RPMI7951 (cell line): ENCODE measurements at places on chromosomes 7 and 10. TPM values are rescaled to one million over a fixed set of nuclear protein-coding genes. Genes with fewer than 3 reads are reported as not detected.

LGI1 gene
- 0.12 TPM in 1 of 2 replicates, not detected in the other for total RNA-seq

FOXP2 gene
- total RNA-seq = 0.10 TPM in 1 of 2 replicates, not detected in the other

GRCh38 chr7:142629588-142630260 is 119.5 kb upstream of the PRSS1 start:
- DNase-seq = peak; percentile 61

TAS2R41 gene
- total RNA-seq = not detected in 2 replicates

DNA sequence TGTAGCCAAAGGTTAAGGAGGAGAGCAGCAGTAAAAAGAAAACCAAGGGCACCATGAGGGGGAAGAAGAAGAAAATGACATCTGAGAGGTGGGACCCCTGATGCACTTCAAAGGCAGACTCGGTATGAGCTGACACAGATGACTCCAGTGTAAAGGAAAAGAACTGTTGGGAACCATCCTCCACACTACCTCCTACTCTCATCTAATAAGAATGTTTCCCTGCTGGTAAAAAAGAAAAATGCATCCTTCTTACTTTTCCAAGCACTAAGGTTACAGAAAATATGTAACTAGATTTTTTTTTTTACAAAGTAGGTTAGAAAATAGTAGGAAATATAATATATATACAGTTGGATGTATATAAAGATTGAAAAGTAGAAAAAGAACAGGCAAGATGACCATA is 16.9 kb downstream of the TAS2R41 start:
- DNase-seq = no peak

MYOZ1 gene
- total RNA-seq = not detected in 2 replicates

DNA sequence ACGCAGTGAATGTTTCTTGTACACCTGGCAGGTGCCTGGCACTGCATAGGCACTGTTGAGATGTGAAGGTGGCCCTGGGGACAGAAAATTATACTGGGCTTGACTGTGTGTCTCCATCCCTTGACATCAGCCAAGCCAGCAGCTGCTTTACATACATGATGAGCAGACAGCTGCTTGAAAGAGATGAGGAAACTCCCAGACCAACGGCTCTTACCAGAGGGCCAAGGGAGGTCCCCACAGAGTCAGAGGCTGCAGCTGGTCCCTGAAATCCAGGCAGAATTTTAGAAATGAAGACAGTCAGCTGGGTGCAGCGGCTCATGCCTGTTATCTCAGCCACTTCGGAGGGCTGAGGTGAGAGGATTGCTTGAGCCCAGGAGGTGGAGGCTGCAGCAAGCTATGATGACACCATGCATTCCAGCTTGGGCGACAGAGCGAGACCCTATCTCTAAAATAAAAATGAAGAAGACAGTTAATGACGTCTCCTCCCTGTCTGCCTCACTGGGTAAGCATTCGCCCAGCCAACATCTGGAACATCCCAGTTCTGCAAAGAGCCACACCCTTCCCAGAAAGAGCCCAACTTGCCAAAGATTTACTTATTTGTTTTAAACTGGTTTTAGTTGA is 17.6 kb downstream of the LIMK1 start:
- DNase-seq = peak; percentile 7

LRRC27 gene
- 3.0 and 4.3 TPM in 2 replicates for total RNA-seq

DNA sequence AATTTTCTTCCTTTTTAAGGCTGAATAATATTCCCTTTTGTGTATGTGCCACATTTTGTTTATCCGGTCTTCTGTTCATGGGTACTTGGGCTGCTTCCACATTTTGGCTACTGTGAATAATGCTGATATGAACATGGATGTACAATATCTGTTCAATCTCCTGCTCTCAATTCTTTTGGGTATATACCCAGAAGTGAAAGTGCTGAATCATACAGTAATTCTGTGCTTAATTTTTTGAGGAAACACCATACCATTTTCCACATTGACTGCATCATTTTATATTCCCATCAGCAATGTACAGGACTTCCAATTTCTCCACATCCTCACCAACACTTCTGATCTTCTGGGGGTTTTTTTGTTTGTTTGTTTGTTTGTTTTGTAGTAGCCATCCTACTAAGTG is 135.0 kb upstream of the INHBA start:
- DNase-seq = no peak

CLRN3 gene
- not detected in 2 replicates for total RNA-seq

ACSM6 gene
- not detected in 2 replicates for total RNA-seq

DNA sequence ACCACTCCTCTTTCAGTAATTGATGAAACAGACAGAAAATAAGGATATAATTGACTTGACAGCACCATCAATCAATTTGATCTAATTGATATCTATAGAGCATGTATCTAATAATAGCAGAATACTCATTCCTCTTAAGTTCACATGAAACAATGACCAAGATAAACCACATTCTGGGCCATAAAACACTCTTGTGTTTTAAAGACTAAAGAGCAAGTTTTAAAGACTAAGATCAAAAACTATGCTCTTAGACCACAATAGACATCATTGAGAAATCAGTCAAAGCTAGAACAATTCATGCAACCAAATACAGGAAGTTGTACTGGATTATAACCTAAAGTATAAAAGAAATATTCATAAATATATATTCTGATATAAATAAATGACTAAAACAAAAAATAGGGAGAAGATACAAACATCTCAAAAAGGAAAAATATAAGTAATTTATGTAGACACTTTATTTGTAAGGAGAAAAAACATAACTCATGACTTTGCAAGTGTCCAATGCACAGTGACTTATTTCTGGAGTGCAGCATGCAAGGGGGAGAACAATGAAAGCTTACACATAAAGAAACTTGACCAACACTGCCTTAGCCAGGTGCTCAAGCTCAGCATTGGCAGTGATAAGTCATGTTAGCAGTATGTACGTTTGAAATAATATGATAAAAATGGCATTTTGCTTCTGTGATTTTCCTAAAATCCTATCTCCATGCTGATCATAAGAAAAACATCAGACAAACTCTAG is 312.7 kb upstream of the IGFBP3 start:
- no peak for DNase-seq

DNA sequence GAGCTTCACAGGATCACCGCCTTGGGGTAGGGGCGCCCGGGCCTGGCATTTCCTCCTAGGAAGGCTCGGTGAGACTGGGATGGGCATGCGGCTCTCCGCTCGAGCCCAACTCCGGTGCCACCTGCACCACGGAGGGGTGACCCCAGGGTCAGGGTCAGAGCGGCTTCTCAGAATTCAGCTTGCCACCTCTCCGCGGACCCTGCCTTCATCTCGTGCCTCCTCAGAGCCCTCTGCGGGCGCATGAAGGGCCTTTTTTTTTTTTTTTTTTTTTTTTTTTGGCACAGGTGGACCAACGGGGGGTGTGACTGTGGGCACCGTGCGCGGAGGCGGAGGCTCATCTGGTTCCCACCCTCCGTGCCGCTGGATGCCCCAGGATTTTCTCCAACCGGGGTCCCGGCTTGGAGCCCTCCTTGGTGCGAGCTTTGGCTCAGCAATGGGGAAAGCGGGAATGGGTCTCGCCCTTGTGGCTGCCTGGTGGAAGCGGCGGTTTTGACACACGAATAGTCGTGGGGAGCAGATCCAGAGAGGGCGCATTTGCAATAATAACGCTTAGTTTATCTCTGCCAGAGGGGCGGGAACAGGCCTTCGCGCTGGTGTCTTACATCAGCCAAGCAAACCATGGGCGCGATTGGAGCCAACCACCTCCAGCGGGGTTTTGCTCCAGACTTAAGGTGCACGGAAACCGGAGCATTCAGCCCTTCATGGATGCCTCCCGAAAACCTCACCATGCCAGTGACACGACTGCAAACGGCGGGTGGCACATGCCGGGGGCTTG is 5.0 kb upstream of the TNRC18 start:
- DNase-seq = no peak

DNA sequence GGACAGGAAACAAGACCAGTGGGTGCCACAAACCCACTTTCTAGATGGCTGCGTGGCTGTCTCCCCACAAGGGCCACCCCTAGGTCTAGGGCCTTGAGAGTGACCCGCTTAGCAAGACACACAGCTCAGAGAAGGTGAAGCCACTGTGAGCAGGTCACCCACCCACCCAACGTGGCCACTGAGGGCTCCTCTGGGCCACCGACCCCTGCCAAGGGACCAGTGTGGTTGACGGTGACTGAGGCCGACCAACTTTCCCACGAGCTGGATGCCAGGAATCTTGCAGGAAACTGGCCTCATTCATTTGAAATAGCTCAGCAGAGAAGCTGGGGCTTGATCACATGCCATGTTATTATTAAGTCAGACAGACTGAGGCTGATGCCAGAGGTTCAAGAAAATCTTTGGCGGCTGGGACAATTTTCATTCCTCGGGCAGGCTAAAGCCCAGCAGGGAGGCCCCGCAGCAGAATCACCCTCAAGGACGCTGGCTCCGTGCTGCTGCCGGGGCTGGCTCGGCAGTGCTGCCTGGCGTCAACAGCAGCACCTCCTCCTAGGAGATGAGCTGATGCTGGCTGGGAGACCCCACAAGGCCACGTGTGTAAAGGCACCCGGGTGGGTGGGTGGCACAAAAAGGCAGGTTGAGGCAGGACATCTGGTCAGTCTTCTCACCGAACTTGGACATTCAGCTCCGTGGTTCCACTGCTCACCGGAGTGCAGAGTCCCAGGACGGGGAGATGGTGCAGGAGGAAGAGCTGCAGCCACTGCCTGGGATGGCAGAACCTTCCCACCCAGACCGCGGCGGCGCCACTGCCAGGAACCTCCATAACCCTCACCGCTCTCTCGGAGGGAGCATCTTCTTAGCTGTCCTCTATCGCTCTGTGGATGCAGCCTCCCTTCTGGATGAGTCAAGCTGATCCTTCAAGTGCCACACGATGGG is 57.8 kb downstream of the ZRANB1 start:
- no peak for DNase-seq

GRCh38 chr10:73645251-73645650 is 4.0 kb upstream of the MYOZ1 start:
- no peak for DNase-seq

DNA sequence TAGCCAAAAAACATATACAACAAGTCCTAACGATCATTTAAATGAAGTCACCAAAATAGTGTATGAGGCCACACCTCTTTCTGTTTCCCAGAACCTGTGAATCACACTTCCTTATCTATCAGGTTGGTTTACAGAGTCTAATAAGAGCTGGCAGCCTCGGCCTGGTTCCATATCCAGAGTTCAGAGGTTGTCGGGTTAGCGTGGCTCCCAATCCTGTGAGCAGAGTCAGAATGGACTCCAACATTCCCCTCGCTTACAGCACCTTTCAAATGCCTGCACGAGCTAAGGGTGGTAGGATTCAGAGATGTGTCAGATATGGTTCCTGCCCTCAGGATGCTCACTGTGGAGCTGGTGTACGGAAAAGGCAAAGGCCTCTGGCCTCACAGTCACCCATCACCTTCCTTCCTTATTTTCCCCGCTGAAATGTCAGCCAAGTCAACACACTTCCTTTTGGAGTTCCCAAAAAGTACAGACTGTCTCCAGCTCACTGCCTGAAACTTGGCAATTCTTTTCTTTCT is 6.0 kb downstream of the IL15RA start:
- DNase-seq = no peak

DNA sequence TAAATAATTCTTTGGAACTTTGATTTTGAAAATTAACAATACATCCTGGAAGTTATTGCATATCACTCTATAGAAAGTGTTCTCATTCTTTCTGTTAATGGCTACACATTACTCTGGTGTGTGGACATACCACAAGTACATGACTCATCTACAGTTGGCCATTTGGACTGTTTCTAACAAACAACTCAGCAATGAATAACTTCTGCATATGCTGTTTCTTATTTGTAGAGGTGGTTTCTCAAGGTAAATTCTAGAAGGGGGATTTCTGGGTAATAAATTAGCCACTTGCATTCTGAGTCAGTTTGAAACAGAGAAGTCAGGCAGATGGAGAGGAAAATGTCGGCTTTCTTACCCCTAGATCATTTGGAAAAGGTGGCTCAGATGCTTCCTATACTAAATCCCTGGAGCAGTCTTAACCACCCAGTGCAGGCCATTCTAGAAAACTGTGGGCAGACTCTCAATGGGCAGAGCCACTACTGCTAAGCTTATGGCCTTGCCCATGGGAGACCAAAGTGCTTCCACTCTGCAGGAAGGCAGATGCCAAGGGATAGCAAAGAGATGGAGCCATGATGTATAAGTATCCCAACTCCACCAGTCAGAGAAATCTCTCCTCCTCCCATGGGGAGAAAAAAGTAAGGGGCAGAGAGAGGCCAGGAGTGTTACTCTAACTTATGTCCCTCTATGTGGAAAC is 194.0 kb upstream of the PLPP4 start:
- peak; percentile 12 for DNase-seq

- no peak for DNase-seq
Measured at GRCh38 chr10:60594476-60595051, 183.7 kb upstream of the CDK1 start.

TMEM196 gene
- not detected in 2 replicates for total RNA-seq

DNA sequence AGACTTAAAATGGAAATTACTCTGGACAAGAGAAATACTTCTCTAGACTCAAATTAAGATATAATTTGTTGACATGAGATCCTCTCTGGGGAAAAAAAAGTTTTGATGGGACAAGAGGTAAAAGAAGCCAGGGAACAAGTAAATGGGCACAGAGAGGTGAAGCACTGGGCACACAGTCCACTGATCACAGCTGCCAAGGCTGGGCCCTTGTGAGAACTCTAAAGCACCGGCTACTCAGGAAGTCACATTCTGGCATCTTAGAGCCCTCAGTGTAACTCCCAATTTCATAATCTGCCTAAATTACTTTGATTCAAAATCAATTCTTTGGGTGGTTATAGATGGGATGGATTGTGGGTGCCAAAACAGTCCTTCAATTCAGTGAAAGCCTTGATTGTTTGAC is 123.2 kb upstream of the CACNA2D1 start:
- DNase-seq = no peak

- no peak for DNase-seq
Measured at GRCh38 chr7:105621617-105622016, 40.3 kb upstream of the EFCAB10 start.

ELMO1 gene
- total RNA-seq = 0.29 and 0.36 TPM in 2 replicates

CALHM1 gene
- total RNA-seq = not detected in 2 replicates

DNA sequence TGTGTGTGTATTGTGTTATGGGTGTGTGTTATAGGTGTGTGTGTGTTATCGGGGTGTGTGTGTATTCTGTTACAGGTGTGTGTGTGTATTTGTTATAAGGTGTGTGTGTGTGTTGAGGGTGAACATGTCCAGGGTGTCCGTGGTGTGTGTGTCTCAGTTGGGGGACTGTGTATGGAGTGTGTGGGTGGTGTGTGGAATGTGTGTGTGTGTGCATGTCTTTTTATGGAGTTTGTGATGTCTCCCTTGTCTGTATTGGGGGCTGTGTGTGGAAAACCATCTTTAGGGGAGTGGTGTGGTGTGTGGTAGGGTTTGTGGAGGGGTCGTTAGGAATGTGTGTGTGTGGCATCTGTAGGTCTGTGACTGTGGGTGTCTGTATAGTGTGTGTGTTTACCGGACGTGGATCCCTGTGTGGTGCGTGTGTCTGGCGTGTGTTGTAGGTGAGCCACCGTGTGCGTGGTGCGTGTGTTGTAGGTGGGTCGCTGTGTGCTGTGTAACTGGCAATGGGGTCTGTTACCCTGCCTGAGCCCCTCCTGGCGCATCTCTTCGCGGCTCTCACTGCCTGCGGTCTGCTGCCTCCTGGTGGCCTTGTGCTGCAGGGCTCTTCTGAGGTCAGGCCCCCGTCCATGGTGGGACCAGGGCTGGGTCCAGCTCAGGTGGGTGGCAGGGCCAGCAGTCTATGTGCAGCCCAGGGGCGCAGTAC is 61.7 kb downstream of the PALD1 start:
- DNase-seq = no peak
